Activated T-helper 1 cell treated with anti-CD3 and anti-CD28 coated beads, Interleukin-12 subunit alpha, Interleukin-12 subunit beta, Interleukin-2, Interleukin-4 antibody, amounts not matched to agents 30 ng/mL and 10 ng/mL and 1 ng/mL, durations not matched to agents 14 hours and 24 hours and 36 hours (primary cell): ENCODE measurements at places on chromosomes 16 and 17. TPM values are rescaled to one million over a fixed set of nuclear protein-coding genes. Genes with fewer than 3 reads are reported as not detected.

DNA sequence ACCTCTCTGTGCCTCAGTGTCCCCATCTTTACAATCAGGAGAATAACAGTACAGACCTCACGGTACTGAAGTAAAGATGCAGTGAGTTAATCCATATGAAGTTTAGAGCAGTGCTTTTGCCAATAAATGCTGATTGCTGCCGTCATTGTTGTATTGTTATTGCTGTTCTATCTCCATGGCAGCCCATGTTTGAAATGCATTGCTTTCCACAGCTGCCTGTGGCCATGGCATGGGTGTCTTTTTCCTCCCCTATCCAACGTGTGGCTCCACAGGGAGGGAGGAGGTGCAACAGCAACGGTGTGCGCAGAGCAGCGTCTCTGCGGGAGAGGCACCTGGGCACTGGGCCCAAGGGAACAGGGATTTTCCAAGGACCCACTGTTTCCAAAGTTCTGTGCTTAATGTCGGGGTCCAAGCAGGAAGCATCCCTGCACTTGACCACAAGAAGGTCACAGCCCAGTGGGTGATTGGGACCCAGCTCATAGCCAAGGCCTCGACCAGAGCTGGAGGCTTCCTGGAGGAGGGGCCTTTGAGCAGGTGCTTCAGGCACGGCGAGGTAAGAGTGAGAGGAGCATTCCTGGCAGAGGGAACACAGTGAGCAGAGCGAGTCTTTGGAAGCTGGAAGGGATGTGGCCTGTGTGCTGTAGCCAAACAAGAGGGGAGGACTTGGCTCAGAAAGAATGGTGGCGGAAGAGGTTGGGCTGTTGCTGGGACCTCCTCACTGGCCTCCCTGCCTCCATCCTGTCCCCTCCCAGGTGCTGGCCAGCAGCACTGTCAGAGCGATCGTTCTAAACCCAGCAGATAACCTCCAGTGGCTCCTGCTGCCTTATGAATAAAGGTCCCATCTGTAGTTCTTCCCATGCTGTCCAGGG, 3.9 kb downstream of the RAI1 start:
- DNase-seq: no peak

GRCh38 chr16:21617607-21618006, 18.2 kb downstream of the METTL9 start:
- no peak for DNase-seq

GRCh38 chr16:24686678-24687077, 42.8 kb upstream of the TNRC6A start:
- no peak for DNase-seq

GRCh38 chr17:8806926-8807550, 7.9 kb upstream of the MFSD6L start:
- DNase-seq: no peak

- no peak for DNase-seq
Measured at GRCh38 chr16:27404163-27404823, 2.3 kb downstream of the IL21R start.

- DNase-seq: no peak
Measured at GRCh38 chr17:28968231-28968913, 17.1 kb upstream of the PHF12 start.

DHRS11 gene
- 15.9 and 16.4 TPM in 2 replicates for total RNA-seq

DNA sequence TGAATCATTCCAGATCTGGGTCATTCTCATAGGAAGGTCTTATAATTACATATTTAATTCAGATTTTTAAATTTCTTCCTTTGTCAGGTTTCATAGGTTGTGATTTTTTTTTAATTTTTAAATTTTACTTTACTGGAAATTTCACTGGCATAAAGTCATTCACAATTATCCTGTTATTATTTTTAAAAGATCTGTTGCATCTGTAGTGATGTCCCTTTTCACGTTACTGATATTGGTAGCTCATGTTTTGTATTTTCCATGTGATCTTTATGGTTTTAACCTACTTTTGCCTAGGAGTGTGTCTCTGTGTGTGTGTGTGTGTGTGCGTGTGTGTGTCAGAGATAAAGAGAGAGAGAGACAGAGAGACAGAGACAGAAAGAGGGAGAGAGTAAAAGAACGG, 216.6 kb upstream of the KCNJ16 start:
- no peak for DNase-seq

MGAT5B gene
- total RNA-seq: 0.81 and 1.2 TPM in 2 replicates

GRCh38 chr17:51647067-51647466, 386.7 kb downstream of the UTP18 start:
- DNase-seq: no peak

AGRP gene
- not detected in 2 replicates for total RNA-seq

GRCh38 chr16:35678-36305, 17.6 kb downstream of the POLR3K start:
- DNase-seq: no peak

DNA sequence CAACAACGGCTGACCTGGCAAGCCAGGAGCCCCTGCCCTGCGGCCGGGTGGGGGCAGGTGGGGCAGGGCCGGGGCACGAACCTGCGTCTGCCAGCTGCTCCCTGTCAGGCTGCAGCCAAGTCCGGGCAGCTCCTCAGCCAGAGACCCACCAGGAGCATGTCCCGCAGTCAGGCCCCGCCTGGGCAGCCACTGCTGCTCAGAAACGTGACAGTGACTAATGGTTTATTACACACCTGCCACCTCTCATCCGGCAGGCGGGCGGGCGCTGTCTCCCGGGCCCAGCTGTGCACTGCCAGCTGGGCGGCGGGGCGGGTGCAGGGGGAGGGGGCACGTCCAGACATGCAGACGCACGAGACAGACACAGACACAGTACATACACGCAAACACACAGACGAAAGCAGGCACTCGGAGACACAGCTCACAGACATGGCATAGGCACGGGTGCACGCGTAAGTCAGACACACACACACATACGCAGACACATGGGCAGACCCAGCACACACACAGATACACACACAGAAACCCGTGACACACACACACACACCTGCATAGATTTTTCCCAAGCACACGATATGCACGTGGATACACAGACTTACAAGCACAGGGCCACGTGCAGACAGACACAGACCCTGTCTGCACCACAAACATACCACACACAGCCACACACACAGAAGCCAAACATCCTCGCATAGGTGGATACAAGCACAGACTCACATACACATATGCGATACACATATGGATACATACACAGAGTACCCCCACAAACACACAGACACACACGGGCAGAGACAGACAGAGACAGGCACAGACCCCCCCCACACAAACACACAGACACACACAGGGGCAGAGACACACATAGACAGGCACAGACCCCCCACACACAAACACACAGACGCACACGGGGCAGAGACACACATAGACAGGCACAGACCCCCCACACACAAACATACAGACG, 248.3 kb upstream of the CIBAR2 start:
- DNase-seq: no peak

GRAP gene
- total RNA-seq: 10.2 and 13.3 TPM in 2 replicates

DNA sequence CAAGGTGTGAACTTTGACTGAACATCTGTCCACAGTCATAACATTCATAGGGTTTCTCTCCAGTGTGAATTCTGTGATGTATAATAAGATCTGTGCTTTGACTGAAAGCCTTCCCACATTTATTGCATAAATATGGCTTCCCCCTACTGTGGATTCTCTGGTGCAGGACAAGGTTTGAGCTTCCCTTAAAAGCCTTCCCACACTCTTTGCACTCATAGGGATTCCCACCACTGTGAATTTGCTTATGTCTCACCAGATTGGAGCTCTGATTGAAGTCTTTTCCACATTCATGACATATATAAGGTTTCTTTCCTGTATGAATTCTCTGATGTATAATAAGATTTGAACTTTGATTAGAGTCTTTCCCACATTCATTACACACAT, 8.3 kb downstream of the ZNF594 start:
- no peak for DNase-seq

DNA sequence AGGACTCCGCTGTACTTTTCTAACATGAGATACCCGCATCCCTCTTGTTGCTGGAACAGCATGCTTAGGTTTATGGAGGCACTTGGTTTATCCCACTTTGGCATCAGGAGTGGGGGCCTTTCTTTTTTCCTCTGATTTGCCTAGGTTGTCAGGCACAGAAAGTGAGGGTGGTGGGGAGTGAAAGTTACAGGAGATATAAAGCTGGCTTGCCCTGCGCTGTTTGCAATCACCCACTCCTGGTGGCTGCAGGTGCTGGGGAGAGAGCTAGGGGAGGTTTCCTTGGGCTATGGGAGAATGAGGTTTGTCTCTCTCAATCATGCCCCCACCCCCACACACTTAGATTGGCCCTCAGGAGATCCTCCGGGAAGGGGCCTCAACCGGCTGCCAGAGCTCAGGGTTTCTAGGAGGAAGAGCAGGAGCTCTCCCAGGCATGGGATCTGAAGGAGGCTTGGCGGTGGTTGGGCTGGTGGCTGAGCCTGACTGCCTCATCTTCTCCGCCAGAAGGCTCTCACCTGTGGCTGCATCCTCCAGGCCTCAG, 1.4 kb downstream of the WSCD1 start:
- no peak for DNase-seq

KCNJ18 gene
- not detected in 2 replicates for total RNA-seq

EPX gene
- not detected in 2 replicates for total RNA-seq

DNA sequence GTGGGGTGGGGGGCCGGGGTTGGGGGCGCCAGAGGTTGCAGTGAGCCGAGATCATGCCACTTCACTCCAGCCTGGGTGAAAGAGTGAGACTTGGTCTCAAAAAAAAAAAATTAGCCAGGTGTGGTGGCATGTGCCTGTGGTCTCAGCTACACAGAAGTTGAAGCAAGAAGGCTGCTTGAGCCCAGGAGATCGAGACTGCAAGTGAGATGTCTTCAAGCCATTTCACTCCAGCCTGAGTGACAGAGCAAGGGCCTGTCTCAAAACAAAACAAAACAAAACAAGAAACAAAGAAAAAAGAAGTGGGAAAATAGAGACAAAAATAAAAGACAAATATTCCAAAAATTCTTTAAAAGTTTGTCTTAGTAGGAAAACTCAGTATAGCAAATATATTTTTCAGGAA, 135.1 kb upstream of the CORO6 start:
- DNase-seq: no peak

DNA sequence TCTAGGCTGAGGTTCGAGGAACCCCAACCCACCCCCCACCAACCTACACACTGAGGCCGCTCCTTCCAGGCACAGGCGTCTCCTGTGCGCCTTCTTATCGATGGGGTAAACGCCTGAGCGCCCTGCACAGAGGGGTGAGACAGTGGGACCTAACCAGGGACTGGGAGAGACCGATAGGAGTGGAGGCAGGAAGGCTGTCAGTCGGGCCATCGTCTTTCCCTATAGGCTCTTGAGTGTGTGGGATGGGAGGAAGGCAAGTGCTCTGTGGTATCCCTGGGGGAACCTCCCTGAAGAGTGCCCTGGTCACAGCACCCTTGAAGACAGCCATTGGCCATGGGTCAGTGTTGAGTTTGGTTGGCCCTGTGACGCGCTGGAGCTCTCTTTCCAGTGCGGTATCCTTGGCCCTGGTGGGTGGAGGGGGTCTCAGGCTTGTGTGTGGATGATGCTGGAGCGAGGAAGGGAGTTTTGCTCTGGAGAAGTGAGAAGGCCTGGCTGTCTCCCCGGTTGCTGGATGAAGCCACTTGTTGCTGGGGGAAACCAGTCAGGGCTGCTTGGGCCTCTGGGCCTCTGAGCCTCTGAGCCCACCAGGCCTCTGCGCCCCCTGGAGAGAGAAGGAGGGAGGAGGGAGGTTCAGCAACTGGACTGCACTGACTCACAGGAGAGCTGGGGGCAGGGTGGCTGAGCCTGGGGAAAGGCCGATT, 1.7 kb downstream of the GPRC5C start:
- no peak for DNase-seq

DNA sequence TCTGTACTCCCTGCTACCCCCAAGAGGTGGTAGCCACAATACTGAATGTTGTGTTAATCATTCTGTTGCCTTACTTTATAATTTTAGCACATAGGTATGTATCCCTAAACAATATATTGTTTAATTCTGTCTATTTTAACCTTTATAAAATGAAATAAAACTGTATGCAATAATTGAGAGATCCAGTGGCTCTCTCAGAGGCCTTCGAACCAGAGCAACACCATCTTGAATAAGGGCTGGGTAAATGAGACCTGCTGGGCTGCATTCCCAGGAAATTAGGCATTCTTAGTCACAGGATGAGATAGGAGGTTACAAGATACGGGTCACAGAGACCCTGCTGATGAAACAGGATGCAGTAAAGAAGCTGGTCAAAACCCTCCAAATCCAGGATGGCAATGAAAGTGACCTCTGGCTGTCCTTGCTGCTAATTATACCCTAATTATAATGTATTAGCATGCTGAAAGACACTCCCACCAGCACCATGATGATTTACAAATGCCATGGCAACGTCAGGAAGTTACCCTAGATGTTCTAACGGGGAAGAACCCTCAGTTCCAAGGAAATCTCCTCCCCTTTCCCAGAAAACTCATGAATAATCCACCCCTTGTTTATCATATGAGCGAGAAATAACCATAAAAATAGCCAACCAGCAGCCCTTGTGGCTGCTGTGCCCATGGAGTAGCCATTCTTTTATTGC, 2.0 kb upstream of the CANT1 start:
- DNase-seq: no peak

DNA sequence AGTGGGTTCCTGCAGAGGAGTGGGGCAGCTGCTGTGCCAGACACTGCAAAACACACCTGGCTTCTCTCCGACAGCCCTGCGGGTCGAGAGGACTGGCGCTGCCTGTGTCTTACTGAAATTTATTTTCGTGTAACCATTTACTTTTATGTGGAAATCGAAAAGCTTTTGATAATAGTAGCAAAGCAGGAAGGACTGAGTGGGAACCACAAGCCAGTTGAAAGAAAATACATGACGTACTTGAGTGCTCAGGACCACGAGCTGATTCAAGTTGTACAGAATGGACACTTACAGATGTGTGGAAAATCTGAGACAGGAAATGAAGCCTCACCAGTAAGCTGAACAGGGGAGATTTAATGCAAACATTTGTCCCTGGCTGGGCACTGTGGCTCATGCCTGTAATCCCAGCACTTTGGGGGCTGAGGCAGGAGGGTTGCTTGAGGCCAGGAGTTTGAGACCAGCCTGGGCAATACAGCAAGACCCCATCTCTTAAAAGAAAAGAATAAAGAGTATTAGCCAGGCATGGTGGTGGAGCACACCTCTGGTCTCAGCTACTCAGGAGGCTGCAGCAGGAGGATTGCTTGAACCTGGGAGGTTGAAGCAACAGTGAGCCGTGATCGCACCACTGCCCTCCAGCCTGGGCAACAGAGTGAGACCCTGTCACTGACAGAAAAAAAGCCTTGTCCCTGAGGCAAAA, 11.3 kb upstream of the RPL13 start:
- DNase-seq: no peak

MPHOSPH6 gene
- 49.6 and 49.8 TPM in 2 replicates for total RNA-seq

- DNase-seq: no peak
Measured at GRCh38 chr17:45748731-45749310, 35.3 kb upstream of the CRHR1 start.

SHBG gene
- total RNA-seq: 0.20 TPM in 1 of 2 replicates, not detected in the other

GRCh38 chr17:37239690-37240334, 136.0 kb upstream of the C17orf78 start:
- DNase-seq: no peak

- no peak for DNase-seq
Measured at GRCh38 chr16:27579087-27579980, 29.4 kb downstream of the KATNIP start.

DNA sequence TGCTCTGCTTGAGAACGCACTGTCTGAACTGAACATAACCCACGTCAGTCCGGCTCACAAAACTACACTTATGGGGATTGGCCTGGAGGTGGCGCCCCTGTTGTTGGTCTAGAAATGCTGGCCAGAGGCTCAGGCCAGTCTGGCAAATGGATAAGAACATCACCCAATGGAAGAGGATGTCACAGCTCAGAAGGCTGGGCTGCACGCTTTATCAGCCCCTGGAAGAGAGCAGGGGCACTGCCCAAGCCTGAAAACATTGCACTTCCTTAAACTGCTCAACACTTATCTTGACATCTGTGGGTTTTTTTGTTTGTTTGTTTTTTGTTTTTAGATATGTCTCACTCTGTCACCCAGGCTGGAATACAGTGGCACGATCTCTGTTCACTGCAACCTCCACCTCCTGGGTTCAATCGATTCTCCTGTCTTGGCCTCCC, 24.8 kb upstream of the BPTF start:
- peak; percentile 20 for DNase-seq
